ENCODE measurements at places on chromosomes 16 and 17.

DNA sequence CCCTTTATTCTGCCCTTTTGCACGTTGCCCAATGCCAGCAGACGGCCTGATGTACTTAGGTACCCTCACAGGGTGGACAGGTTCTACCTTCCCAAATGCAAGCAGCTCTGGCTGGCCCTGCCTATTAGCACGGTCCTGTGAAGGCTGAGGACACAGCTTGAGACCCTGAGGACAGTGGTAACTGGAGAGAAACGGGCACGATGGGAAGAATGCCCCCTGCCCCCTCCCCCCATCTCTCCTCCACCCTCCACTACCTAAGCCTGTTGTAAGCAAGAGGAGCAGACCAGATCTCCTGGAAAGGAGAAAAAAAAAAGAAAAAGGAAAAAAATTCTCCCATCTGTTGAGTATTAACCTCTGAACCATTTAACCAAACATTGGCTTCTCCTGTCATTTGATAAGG is 34.1 kb downstream of the MEOX1 start:
- DNase-seq: no peak

- no peak for DNase-seq
These were observed 15.4 kb downstream of the PIPOX start for GRCh38 chr17:29058391-29058790.

- no peak for DNase-seq
These were observed 4.7 kb upstream of the AANAT start for GRCh38 chr17:76462556-76463290.

- DNase-seq: peak; percentile 57
These were observed 100.9 kb downstream of the PARN start for GRCh38 chr16:14529010-14529669.

DNA sequence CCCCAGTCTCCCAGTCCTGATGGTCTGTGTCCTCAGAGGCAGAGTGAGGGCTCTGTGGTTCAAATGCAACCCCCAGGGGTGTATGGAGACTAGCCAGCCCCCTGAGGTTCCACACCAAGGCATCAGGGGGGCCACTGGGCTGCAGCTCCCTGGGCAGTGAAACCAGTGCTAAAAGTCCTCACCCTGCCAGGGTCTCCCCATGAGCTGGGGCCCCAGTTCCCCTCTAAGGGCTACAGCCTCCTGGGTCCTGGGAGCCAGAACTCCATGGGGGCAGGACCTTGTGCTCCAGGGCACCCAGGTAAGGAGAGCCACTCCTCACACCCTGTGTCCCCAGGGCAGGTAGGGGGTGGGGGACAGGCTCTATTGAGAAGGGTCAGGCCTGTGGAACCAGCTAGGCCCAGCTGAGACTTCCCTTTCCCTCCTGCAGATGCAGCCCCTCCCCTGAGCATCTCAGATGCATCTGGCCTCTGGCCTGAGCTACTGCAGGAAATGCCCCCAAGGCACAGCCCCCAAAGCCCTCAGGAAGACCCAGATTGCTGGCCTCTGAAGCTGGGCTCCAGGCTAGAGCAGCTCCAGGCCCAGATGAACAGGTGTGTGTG is 6.4 kb upstream of the DCAF7 start:
- no peak for DNase-seq

GRCh38 chr17:64336760-64337413 is 53.8 kb downstream of the PECAM1 start:
- no peak for DNase-seq

GRCh38 chr17:45812102-45812501 is 28.0 kb downstream of the CRHR1 start:
- DNase-seq: no peak

- no peak for DNase-seq
These were observed 23.9 kb downstream of the ACLY start for GRCh38 chr17:41894791-41895331.

- DNase-seq: peak; percentile 80
These were observed 123.4 kb downstream of the ASIC2 start for GRCh38 chr17:33169580-33170285.

- no peak for DNase-seq
These were observed 95.9 kb downstream of the HIC1 start for GRCh38 chr17:2150806-2151205.

GRCh38 chr16:24609417-24609739 is 70.0 kb downstream of the RBBP6 start:
- DNase-seq: no peak

- DNase-seq: no peak
These were observed 10.8 kb downstream of the TMEM235 start for GRCh38 chr17:78242024-78242742.

- no peak for DNase-seq
These were observed 2.8 kb upstream of the PVALEF start for GRCh38 chr17:81162491-81162890.

- DNase-seq: no peak
These were observed 195.8 kb downstream of the KCNJ2 start for GRCh38 chr17:70365091-70365583.

DNA sequence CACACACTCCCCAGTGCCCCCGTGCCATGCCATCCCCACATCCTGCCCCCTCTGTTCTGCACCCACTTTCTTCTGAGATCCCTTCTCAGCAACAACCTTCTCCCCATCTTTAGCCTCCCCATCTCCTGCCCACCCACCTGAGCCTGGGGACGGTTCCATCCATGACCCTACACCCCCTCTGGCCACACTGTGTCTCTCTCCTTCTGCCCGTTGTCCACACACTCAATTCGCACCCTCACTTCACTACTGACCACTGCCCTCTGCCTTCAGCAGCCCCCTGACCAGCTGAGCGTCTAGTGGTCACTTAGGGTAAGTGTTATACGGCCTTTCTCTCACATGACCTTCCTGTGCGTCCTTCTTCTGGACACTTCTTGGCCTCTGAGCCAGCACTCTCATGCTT is 6.1 kb downstream of the ARHGAP27 start:
- DNase-seq: no peak

GRCh38 chr16:72875291-72876031 is 172.5 kb downstream of the ZFHX3 start:
- peak; percentile 82 for DNase-seq

GRCh38 chr17:28515518-28515917 is 9.4 kb downstream of the FOXN1 start:
- no peak for DNase-seq

DNA sequence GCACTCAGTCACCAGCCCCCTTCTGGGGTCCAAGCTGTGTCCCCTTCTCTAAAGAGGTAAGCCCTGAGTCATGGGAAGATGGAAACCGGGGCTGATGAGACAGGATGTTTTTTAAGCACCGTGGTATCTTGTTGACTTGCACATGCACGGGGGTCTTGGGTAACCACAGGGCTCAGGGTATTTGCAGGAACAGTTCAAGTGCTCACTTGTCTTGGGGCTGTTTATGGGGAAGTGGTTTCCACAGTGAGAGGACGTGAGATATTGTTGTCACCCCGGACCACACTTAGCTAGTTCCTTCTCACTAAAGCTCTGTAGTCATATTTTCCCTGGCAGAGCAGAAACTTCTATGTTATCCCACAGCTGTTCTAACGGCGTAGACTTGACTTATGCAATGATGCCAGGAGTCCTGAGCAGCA is 7.7 kb downstream of the CCL3L1 start:
- DNase-seq: no peak

- no peak for DNase-seq
These were observed 24.7 kb upstream of the PSMD7 start for GRCh38 chr16:74271872-74272271.
